Posterior cingulate gyrus (tissue), 11 donors: ENCODE measurements at places on chromosomes 7 and 10.
A peak's percentile ranks its signal among the peaks of the same experiment; 100 is the strongest.

- DNase-seq = no peak
These were observed 47.7 kb upstream of the ZNF92 start for GRCh38 chr7:65325793-65326432.

DNA sequence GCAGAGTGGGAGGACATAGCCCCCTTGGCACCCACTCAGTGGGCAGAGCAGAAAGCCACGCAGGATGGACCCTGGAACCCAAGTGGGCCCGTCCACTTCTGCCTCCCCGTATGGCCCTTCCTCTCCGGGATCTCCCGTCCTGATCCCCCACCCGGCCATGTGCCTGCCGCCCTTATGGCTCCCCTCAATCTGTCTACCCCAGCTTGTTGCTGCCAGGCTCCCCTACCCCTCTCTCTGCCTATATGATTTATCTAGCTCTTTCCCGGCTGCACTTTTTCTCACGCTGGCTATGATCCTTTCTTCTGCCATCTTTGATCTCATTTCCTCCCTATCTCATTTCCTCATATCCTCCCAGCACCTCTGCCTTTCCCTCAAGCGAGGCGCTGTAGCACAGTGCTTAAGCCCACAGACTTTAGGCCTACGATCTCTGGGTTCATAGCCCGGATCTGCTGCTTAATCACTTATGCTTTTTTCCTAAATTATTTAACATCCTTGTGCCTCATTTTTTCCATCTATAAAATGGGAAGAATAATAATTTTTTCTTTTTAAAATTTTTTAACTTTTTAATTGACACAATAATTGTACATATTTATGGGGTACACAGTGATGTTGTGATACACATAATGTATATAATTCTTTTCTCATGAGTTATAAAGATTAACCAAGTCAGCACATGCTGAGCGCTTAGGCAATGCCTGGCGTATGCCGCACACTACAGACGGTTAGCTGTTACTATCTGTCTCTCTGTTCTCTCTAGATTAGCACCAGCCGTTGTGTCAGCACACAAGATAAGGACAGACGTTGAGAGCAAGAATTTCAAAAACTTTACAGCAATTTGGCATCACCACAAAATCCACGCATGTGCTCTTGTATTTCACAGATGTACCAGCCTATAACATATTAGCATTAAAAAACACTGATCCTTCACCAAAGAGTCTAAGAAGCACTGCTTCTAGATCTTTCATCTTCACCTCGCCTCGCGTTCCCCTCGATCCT is 18.1 kb downstream of the KCNH2 start:
- DNase-seq = no peak

GRCh38 chr10:124450012-124450782 is at the start of gene NKX1-2:
Gene NKX1-2, minus strand, starts transcription at chr10:124450035. Its CDS starts 92 bp downstream, at chr10:124449943.
- peak; percentile 86 for DNase-seq

GRCh38 chr7:106464651-106465050 is 179.9 kb upstream of the NAMPT start:
- no peak for DNase-seq

- no peak for DNase-seq
These were observed 336.3 kb downstream of the KCNMA1 start for GRCh38 chr10:77301305-77301730.
